ENCODE measurements at places on chromosomes 6 and 20.

- DNase-seq = no peak
Measured at GRCh38 chr6:103167345-103168071, 1692.2 kb downstream of the HACE1 start.

DNA sequence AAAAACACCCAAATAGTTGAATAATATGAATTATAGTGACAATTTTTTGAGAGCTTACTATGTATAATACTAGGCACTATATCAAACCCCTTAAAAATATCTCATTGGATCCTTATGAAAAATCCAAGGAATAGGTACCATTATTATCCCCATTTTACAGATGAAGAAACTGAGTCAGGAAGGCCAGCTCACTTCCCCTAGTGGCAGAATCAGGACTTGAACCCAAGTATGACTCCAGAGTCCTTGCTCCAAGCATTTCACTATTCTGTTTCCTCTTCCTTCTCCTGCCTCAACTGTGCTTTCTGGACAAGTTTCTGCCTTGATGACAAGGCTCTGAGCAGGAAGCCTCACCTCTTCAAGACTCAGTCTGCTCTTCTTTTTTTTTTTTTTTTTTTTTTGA, 10.8 kb upstream of the PARD6B start:
- no peak for DNase-seq

DNA sequence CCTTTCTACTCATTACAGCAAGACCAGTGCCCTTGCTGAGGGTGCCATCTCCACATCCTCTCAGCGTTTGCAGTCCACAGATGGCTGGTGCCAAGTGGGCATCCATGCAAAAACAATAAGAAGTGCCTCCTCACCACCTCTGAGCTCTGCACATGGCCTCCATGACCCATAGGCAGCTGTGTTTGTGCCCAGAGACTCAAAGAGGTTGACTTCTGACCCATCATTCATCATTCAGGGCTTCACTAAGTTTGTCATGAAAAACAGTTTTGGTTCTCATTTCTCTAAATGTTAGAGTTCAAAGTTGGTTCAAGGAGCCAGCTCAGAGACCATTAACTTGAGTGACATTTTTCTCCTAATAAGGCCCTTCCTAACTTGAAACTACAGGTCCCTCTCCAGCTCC, 512.6 kb upstream of the MAP3K7 start:
- no peak for DNase-seq

DNA sequence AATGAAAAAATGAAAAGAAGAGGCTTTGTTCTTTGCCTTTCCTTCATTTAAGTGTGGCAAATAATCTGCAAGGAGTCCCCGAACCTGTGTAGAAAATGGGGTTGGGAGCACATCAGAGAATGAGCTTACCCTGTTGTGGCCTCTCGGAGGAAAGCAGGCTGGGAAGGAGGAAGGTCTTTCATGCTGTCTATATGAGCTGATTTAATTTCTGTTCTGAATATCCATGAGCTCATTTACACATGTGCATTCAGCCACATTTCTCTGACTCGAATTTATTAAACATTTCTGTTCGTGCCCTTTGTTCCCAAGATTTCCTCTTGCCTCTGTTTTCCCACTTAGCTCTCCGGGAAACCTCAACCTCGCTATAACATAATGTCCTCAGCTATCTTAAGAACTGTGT, 584.4 kb upstream of the CDH4 start:
- DNase-seq = no peak

DNA sequence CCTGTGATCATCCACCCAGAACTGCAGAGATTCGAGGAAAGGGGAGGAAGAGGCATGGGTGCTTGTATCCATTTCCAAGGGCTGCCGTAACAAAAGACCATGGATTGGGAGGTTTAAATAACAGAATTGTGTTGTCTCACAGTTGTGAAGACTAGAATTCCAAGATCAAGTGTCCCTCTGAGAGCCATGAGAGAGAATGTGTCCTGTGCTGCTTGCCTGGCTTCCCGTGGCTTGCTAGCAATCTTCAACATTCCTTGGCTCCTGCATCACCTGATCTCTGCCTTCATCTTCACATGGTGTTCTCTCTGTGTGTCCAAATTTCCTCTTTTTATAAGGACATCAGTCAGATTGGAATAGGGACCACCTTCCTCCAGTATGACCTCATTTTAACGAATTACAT, 69.8 kb downstream of the CDC40 start:
- no peak for DNase-seq

GRCh38 chr6:1724124-1724523, 114.4 kb downstream of the FOXC1 start:
- no peak for DNase-seq
